Glutamatergic neuron (in vitro differentiated cells): ENCODE measurements at places on chromosomes 12 and 14. TPM values are rescaled to one million over a fixed set of nuclear protein-coding genes. Genes with fewer than 3 reads are reported as not detected.

GRCh38 chr14:102645746-102646440 is 53.4 kb downstream of the RCOR1 start:
- DNase-seq, result no peak

GRCh38 chr12:132858718-132859266 is 28.6 kb downstream of the CHFR start:
- no peak for DNase-seq

- no peak for DNase-seq
These were observed 1.4 kb downstream of the WSB2 start for GRCh38 chr12:118059341-118060191.

- no peak for DNase-seq
These were observed 34.9 kb downstream of the RAB35 start for GRCh38 chr12:120081641-120082040.

GRCh38 chr12:70507442-70507841 is 129.8 kb downstream of the PTPRB start:
- no peak for DNase-seq

The CLEC2A gene
- total RNA-seq, result not detected

The ZDHHC22 gene
- 77.3 TPM for total RNA-seq
